Suppressor macrophage treated with lipopolysaccharide for 4 hours (primary cell): ENCODE measurements at places on chromosomes 2 and 18.

GRCh38 chr2:2158189-2158826, 172.8 kb downstream of the MYT1L start:
- DNase-seq, result no peak

GRCh38 chr2:166613226-166613625, 119.2 kb upstream of the SCN7A start:
- no peak for DNase-seq

GRCh38 chr2:105904938-105905337, 160.2 kb downstream of the NCK2 start:
- DNase-seq, result no peak

GRCh38 chr2:99602476-99602875, 112.7 kb upstream of the REV1 start:
- no peak for DNase-seq

- DNase-seq, result no peak
Observed at GRCh38 chr2:119683713-119684443, 4.9 kb downstream of the TMEM177 start.

DNA sequence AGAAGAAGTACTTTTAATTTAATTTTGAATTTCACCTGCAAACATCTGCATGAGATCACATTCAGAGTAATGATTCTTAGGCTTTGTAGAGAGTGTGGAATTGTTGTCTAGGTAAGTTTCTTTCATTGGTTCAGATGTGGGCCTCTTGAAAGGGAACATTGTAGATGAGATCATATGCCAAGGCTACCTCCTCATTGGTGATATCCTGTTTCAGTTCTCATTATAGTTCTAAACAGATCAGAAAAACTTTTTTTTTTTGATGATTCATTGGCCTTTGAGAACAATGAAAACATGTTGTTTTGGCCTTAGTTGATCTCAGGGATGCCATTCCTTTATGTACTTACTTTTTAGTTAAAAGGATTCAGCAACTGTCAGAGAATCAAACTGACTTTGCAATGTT, 44.5 kb downstream of the EML6 start:
- peak; percentile 53 for DNase-seq

GRCh38 chr2:159123786-159124185, 155.3 kb downstream of the TANC1 start:
- DNase-seq, result no peak

GRCh38 chr18:58535340-58536201, 93.3 kb downstream of the ALPK2 start:
- DNase-seq, result peak; percentile 98

GRCh38 chr2:26597197-26597596, 44.0 kb downstream of the CIB4 start:
- DNase-seq, result peak; percentile 2

- no peak for DNase-seq
Observed at GRCh38 chr2:48587961-48588360, 29.7 kb upstream of the GTF2A1L start.

DNA sequence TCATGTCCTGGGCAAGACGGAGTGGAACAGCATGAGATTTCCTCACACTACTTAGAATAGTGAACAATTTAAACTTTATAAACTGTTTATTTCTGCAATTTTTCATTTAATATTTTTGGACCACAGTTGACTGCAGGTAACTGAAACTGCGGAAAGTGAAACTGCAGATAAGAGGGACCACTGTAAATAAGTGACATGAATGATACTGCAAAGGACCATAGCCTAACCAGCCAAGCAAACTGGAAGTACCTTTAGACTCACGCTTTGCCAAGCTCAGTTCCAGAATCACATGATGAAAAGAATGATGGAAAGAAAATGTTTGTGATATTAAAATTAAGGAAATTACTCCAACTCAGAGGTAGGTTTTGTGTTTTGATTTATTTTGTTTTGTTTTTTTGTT, 94.6 kb upstream of the ITGA4 start:
- DNase-seq, result no peak

DNA sequence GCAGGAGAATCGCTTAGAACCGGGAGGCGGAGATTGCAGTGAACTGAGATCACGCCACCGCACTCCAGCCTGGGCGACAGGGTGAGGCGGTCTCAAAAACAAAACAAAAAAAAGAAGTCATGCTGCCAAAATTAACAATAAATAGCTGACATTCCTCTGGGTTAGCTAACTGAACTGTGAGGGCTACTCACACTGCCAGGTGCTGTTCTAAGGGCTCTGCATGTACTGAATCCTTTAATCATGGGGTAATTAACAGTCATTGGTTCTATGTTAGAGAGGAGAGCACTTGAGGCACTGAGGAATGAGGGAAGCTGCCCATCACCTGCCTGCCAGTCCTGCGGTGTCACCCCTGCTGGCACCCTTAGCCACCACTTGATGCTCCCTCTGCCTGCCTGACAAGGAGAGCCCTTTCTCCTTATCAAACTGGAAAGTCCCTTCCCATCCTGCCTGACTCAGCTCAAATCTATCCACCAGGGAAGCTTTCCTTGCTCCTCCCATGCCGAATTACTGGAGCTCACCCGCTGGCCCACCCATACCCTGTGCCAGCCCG, 73.0 kb upstream of the RIOK3 start:
- DNase-seq, result no peak

- no peak for DNase-seq
Observed at GRCh38 chr2:26581991-26582842, 58.9 kb downstream of the CIB4 start.

DNA sequence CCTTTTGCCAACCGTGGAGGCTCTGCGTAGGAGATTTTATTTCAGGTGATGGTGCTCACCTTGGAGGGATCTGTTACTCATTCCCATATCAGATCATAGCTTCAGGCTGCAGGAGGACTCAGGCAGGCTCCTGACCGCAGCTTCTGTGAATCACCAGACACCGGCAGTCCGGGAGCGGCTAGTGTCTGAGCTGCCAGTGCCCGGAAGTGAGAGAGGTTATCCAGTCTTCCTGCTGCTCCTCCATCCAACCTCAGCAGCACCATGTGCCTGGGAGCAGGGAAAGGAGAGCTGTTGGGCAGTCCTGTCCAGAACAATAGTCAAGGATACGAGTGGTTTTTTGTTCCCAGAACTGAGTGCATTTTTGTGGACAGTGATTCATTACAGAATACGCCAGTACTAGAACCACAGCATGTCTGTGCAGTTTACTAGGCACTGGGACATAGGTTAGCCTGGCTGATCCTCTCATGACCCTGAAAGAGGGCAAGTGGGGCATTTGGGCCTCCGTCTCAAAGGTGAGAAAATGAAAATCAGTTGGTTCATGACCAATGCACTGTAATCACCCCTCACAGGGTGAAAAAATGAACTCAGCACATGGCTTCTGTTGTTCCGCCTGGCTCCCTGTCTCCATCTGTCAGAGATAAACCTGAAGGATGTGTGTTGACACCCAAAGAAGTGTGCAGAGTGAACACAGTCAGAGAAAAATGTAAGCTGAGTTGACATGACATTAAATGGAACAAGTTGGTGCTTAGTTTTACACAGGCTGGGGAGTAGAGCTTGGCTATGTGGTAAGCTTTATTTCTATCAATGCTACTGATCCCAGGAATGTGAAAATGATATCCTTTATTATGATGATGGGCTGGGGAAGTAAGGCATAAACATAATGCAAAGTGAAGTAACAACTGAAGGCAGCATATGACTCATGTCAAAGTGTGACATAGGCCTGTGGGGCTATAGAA, 12.2 kb downstream of the FHOD3 start:
- DNase-seq, result no peak

DNA sequence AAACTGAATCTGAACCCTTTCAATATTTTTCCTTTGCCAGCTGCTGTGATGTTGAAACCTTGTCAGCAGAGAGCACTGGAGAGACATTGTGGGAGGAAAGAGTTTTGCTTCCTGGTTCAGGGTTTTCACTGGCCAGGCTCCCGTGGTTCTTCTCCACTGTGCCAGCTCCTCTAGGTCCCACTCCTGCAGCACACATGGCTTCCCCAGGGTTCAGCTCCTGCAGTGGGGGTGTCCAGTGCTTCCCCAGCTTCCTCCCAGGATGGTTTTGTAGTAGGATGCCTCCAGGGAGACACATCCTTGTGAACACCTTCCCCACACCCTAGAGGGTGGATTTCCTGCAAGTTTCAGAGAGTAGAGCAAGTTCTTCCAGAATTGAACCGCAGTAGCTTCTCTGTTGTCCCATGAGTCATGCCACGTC, 24.0 kb upstream of the SULT1C3 start:
- peak; percentile 50 for DNase-seq

- DNase-seq, result peak; percentile 33
Observed at GRCh38 chr2:217905395-217905794, 97.4 kb downstream of the TNS1 start.

GRCh38 chr2:8584174-8585066, 97.4 kb upstream of the ID2 start:
- DNase-seq, result no peak

DNA sequence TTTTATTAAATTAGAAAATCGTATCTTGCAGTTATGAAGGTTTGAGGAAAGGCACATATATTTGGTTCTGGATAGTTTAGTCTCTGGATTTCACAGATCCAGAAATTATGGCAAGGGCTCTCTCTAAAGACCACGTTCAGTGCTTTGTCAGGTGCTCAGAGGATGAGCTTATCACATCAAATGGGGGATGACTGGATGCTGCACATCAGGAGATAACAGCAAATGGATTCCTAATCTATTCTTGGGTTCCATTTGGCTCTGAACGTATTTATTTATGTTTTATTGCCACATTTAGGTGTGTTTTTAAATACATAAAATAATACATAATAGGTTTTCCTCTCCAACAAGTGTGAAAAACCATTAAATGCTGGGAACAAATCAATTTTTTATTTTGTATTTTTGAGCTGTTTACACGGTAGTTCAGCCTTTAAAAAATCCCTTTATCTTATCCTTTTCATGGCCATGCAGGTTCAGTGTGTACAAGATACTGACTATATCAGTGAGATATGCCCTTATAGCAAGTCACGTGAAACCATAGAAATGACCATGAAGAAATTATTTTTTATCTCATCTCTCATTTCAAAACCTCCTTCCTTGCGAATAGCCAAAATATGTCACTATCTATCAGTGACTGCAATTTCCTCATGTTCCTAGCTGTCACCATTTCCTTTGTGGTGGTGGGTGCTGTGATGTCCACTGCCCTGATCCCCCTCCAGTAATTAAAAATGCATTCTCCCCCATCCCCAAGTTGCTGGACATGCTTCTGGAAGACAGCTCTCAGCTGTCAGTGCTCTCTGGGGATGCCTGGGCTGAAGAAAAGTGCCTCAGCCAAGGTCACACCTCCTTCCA, 25.9 kb upstream of the CXCR4 start:
- DNase-seq, result no peak

DNA sequence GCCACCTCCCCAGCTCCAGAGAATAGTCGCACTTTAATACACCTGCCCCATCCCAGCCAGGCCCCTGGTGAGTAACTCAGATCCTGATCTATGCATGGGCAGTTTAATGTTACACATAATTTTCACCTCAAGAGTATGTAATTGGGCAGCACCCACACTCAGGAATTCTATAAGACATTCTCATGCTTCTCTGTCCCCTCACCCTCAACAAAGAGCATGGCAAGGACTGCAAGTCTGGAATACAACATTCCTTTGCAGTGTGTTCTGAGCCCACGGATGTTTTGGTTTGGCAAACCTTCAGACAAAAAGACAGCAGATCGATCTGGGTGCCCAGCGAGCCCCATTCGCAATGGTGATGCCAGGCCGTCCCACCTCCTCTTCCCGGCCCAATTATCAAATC, 4.9 kb upstream of the SLC14A1 start:
- no peak for DNase-seq
